B cell (primary cell): ENCODE measurements at places on chromosomes 5 and 9. TPM values are rescaled to one million over a fixed set of nuclear protein-coding genes. Genes with fewer than 3 reads are reported as not detected.

GRCh38 chr5:82336959-82337351, 58.8 kb upstream of the RPS23 start:
- H3K27me3 ChIP-seq, result no peaks in the 10 kb centered on the region
- no peak for DNase-seq
- no peaks in the 10 kb centered on the region for H3K4me1 ChIP-seq
- no peak overlapping the region for H3K4me3 ChIP-seq

DNA sequence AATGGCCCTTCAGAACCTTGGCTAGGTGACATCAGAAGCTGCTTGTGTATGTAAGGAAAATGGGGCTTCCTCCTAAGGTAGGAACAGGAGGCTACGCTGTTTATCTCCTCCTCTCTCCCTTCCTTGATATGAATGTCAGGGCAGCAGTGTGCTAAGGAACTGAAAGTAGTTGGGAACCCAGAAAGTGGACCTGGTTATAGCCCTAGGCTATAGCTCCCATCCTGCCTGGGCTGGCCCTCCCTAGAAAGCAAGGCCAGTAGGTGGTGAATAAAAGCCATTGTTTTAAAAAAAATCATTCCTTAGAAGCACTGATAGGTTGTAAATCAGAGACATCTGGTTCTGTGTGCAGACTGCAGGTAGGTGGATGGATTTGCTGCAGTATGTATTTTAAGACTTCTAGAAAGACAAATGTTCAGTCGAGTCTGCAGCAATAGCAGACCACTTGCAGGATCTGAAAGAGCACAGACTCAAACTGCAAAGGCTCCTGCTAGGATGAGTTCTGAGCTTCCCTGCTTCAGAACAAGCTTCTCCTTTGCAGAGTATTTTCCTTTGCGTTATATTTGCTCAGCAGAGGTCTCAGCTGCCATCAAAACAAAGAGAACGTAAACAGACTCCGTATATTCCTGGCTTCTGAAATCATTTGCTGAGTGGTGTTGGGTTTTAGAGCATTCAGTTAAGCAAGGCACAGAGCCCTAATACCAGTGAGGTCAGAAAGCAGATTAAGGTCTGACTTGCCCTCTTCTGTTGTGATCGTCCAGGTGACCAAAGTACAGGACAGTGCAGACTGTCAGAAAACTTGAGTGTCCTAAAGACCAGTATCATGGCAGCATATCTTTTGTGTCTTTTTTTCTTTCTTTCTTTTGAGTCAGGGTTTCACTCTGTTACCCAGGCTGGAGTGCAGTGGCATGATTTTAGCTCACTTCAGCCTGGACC, 20.1 kb upstream of the CFAP157 start:
- no peak for DNase-seq
- H3K27ac ChIP-seq, result no peak overlapping the region
- H3K4me1 ChIP-seq, result no peaks in the 10 kb centered on the region
- H3K36me3 ChIP-seq, result no peaks in the 10 kb centered on the region
- no peaks in the 10 kb centered on the region for H3K27me3 ChIP-seq
- H3K4me3 ChIP-seq, result no peak overlapping the region

- peaks cover 31% of the 10 kb centered on the region for H3K27me3 ChIP-seq
- peak; percentile 65 for DNase-seq
- no peaks in the 10 kb centered on the region for H3K36me3 ChIP-seq
Measured at GRCh38 chr9:21434202-21435014, 5.8 kb upstream of the IFNA1 start.

- H3K27ac ChIP-seq, result no peak overlapping the region
- DNase-seq, result no peak
- H3K27me3 ChIP-seq, result no peaks in the 10 kb centered on the region
- H3K4me3 ChIP-seq, result no peak overlapping the region
- no peaks in the 10 kb centered on the region for H3K36me3 ChIP-seq
- H3K4me1 ChIP-seq, result peaks cover 7% of the 10 kb centered on the region
Measured at GRCh38 chr9:74630228-74630627, 133.1 kb downstream of the RORB start.

DNA sequence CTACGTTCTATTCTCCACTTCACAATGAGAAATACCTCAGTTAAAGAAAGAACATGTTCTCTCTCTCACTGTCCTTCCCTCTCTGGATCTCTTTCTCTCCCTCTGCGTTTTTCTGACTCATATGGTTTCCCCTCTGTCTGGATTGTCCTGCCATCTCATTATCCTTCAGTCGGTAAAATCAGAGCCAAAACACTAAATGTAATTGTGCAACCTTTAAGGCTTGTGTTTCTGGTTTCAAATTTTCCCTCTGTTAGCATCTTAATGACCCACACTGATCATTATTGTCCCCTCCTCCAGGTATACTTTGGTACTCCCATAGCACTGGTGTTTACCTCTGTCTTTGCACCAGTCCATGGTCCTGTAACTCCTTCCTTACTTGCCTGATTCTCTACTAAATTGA, 509.4 kb upstream of the C9orf72 start:
- H3K27me3 ChIP-seq, result no peaks in the 10 kb centered on the region
- no peak for DNase-seq

- H3K4me3 ChIP-seq, result no peak overlapping the region
- no peaks in the 10 kb centered on the region for H3K27me3 ChIP-seq
- H3K27ac ChIP-seq, result no peak overlapping the region
Measured at GRCh38 chr9:23814243-23814642, 11.8 kb downstream of the ELAVL2 start.

GRCh38 chr9:126148994-126149393, 177.6 kb upstream of the MVB12B start:
- DNase-seq, result no peak
- no peaks in the 10 kb centered on the region for H3K27me3 ChIP-seq
- no peaks in the 10 kb centered on the region for H3K36me3 ChIP-seq
- H3K27ac ChIP-seq, result no peak overlapping the region
- H3K4me3 ChIP-seq, result no peak overlapping the region
- H3K4me1 ChIP-seq, result peaks cover 7% of the 10 kb centered on the region

DNA sequence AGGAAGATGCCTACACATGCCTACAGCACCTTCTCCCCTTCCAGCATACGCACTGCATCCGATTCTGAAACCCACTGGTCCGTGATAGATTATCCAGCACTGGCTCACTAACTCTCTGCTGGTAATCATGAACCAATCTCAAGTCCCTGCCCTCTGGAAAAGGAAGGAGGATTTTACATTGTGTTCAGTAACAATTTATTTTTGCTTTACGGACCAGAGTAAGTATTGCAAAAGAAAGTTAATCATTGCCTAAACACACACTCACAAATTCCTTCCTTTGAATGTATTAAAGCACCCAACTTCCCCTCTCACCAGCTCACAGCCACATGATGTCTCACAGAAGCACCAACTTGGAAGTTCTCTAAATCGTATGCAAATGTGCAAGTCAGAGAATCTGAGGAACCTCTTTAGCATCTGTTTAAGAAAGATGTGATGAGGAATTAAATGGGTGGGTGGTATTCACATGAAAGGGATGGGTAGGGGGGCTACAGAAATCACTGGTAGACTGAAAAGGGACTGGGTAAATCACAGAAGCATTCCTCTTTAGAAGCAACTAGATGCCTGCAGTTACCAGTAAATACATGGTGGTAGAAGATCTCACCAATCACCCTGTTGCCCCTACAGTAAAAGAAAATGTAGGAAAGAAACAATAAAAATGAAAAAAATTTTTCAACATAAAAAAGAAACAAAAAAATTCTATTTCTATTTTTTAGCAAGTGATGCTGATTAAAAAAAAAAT, 8.4 kb downstream of the GNAQ start:
- H3K4me3 ChIP-seq, result no peak overlapping the region
- peak; percentile 53 for DNase-seq
- no peaks in the 10 kb centered on the region for H3K27me3 ChIP-seq
- no peak overlapping the region for H3K27ac ChIP-seq

DNA sequence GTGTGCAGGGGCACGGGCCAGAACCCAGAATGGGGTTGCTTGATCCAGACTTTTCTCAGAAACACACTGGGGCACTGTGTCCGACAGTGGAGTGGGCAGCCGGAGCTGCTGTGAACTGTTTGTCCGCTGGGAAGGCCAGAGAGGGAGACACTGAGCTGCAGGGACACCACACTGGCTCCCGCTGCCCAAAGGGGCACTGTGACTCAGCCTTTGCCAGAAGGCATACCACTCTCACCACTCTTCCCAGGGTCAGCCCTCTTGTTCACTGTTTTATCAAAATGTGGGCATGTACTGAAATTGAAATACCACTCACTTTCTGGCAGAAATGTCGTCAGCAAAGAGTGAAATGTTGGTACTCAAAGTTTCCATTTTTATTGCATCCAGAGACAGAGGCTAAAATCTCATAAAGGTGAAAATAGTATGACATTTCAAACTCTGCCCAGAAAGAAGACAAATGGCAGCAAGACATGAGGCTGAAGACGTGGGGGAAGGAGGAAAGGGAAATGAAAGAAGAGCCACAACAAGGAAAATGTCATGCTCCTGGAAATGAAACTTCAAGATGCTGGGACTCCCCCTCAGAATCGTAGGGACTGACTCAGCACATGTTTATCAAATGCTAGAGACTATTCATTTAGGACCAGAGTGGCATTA, 4.5 kb upstream of the IL7R start:
- peak; percentile 20 for DNase-seq
- no peaks in the 10 kb centered on the region for H3K36me3 ChIP-seq
- peaks cover 33% of the 10 kb centered on the region for H3K4me1 ChIP-seq
- no peak overlapping the region for H3K4me3 ChIP-seq
- H3K27me3 ChIP-seq, result no peaks in the 10 kb centered on the region
- H3K27ac ChIP-seq, result no peak overlapping the region

Gene LCN1
- not detected in 2 replicates for total RNA-seq

Gene LHX3
- 0.19 and 0.30 TPM in 2 replicates for total RNA-seq

Gene HTR1A
- not detected in 2 replicates for total RNA-seq

Gene CRHBP
- 0.62 and 1.1 TPM in 2 replicates for total RNA-seq
